Activated T-cell treated with anti-CD3 and anti-CD28 coated beads for 1 hour (primary cell): ENCODE measurements at places on chromosomes 12 and 14.

GRCh38 chr12:18998343-18999261, 130.9 kb upstream of the PLEKHA5 start:
- no peak for DNase-seq

GRCh38 chr14:78450669-78451318, 280.6 kb downstream of the NRXN3 start:
- no peak for DNase-seq

DNA sequence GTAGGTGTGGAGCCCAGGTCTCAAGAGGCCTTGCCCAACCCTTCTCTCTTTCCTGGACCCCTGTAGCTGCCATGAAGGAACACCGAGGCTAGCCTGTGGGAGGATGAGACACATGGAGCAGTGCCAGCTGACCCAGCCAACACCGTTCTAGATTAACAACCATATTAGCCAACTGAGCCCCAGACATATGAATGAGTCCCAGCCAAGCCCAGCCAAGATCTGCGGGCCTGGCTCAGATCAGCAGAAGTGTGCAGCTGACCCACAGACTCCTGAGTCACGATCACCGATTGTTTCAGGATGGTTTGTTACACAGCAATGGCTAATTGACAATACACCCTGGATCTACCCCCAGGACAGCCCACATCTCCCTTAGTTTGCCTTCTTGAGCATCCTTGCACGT, 82.1 kb downstream of the NTF3 start:
- DNase-seq: no peak

- DNase-seq: no peak
Observed at GRCh38 chr14:65817011-65817410, 404.5 kb downstream of the FUT8 start.

DNA sequence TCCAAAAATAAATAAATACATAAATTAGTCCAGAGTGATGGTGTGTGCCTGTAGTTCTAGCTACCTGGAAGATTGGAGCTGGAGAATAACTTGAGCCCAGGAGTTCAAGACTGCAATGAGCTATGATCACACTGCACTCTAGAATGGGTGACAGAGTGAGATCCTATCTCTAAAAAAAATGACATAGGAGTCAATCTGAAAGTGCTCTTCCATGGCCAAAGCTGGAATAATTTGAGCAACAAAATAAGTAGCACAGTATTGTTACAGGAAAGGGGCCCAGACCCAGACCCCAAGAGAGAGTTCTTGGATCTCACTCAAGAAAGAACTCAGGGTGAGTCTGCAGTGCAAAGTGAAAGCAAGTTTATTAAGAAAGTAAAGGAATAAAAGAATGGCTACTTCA, 24.9 kb upstream of the SLC7A8 start:
- no peak for DNase-seq

- DNase-seq: no peak
Observed at GRCh38 chr14:22530127-22530526, 58.9 kb downstream of the DAD1 start.

DNA sequence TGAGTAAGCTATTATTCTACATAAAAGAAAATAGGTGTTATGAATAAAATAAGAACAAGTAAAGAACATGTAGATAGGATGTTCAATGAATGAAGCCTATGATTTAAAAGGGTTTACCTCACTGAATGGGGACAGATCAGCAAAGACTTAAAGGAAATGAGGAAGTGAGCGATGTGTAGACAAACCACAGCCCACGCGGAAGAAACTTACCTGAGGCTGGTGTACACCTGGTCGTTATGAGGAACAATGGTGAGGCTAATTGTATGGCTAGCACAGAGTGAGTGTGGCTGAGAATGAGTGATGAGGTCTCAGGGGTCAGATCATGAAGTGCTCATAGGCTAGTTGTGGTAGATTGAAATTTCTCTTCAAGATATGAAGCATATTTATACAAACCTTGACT, 221.7 kb downstream of the ALG10B start:
- DNase-seq: no peak

DNA sequence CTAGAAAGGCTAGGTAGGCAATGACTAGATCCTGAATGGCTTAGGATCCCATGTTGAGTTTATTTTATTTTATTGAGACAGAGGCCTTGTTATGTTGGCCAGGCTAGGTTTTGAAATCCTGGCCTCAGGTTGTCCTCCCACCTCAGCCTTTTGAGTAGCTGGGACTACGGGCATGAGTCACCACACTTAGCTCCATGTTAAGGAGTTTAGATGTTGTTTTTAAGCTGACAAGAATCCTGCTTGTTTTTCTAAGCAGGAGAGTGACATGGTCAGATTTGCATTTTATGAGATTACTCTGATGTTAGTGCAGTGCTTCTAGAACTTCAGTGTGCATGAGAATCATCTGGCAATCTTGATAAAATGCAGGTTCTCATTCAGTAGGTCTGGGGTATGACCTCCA, 14.5 kb downstream of the CCDC198 start:
- no peak for DNase-seq

- DNase-seq: no peak
Observed at GRCh38 chr14:91817566-91818325, 49.6 kb downstream of the TC2N start.

GRCh38 chr12:55850893-55851292, 8.2 kb upstream of the MMP19 start:
- DNase-seq: no peak

GRCh38 chr12:104222976-104223375, 7.4 kb downstream of the TXNRD1 start:
- no peak for DNase-seq

- no peak for DNase-seq
Observed at GRCh38 chr14:37615582-37616289, 20.3 kb downstream of the TTC6 start.

DNA sequence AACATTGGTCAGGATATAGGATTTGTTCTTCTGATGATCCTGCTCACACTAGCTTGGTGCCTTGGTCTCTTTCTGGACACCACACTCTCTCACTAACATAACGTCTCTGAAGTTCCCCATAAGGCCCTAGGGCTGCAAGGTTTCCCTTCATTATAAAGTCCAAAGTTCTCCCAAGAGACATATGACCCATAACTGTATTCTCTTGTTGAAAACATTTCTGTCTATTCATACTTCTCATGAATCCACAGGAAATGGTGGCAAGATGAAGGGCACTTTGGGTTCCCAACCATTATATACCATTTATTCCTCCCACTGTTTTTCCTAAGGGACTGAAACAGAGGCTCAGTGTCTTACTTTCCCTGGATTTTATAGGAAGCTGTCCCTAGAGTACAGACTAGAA, 37.1 kb upstream of the KITLG start:
- DNase-seq: no peak

- no peak for DNase-seq
Observed at GRCh38 chr12:59999291-59999690, 403.5 kb downstream of the SLC16A7 start.

GRCh38 chr12:25320123-25321006, 69.6 kb upstream of the KRAS start:
- no peak for DNase-seq

DNA sequence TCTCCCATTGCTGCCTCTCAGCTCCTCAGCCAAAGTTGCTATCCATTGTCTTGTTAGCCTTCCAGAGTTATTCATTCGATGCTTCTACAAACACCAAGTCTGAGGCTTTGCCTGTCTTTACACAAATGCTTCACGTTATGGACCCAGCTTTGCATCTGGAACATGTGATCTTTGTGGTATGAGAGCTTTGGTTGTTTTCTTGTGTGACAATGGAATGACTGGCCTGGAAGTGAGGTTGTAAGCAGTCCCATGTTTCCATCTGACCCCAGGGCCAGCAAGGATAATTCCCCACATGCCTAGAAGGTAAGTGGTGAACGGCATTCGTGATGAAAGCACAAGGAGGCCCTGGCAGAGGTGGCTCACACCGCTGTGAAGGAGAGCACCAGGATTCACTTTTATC, 866.7 kb upstream of the TMEM132C start:
- no peak for DNase-seq

DNA sequence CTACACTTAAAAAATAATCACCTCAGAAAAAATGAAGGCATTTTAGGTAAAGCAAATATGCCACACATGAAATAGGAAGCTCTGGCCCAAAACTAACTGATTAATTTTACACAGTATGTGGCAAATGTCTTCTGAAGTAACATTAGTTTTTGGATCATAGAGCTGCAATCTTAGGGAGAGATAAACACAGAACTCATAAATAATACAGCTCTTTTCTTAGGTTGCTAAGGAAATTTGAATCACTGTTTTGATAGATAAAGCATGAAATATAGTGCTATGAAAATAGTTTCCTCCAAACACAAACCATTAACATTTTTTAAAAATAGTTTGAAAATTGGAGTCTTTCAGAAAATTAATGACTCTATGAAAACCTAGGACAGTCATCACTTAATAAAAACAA, 15.0 kb downstream of the RASSF9 start:
- no peak for DNase-seq

GRCh38 chr14:84027351-84027750, 1502.6 kb upstream of the FLRT2 start:
- DNase-seq: no peak

DNA sequence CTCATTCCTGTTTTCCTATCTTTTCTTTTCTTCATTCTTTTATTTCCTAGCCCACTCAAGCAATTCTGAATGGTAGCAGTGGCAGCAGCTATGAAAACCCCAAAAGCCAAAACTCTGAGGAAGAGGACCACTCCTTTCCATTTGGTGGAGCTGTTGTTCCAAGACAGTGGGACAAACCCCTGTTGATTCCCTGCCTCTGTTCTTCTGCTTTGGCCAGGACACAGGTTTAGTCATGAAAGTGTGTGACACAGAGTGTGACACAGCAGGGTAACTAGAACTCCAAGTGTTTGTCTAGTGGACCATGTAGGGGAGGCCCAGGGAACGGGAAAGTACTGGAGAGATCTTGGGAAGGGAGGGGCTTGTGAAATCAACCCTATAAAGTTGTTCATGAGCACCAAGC, 71.1 kb downstream of the PTCSC3 start:
- no peak for DNase-seq

DNA sequence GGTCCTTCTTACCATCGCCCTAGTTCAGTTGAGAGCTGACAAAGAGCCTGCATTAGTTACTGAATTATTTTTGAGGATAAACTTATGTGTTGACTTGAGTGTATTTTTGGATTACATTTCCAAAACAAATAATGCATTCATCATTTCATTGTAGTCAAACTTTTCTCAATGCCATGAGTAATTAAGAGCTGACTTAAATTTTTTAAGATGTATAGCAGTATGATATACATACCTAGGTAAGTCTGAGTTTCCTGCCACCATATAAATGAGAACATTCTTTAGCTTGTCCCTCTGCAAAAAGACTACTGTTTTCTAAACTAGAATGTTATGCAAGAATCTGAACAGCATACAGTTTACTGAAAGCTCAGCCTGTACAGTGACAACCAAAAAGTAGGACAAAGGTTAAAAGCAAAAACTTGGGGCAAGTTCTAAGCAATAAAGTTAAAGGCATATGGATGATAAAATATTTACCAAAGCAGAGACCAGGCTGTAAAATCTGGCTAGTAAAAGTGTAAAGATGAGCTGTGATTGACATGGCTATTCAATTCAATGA, 82.1 kb upstream of the FERMT2 start:
- no peak for DNase-seq

- no peak for DNase-seq
Observed at GRCh38 chr12:58656254-58657009, 263.9 kb downstream of the LRIG3 start.

- no peak for DNase-seq
Observed at GRCh38 chr12:121969726-121970125, 51.3 kb downstream of the CFAP251 start.
